ENCODE measurements at places on chromosomes 4 and X.

GRCh38 chrX:46321676-46322075, 223.5 kb downstream of the ZNF674 start:
- no peak for DNase-seq

- no peak for DNase-seq
These were observed 59.3 kb upstream of the UBQLN2 start for GRCh38 chrX:56503941-56504673.

DNA sequence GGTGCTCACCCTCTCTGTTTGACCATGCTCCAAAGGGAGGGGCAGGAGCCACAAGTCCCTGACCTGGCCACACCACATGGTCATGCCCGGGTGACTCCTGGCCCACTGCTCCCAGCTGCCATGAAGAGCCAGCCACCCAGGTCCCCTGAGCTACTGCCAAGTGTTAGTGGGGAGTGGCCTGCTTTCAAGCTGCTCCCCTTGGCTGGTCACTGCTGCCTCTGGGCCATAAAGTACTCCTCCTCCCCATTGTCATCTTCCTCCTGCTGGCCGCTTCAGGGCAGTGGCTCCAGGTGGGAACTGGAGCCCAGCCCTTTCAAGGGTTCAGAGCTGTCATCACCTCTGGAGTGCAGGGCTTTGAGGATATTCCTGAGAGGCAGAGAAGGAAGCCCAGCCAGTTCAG, 27.3 kb upstream of the RBBP7 start:
- peak; percentile 31 for DNase-seq

DNA sequence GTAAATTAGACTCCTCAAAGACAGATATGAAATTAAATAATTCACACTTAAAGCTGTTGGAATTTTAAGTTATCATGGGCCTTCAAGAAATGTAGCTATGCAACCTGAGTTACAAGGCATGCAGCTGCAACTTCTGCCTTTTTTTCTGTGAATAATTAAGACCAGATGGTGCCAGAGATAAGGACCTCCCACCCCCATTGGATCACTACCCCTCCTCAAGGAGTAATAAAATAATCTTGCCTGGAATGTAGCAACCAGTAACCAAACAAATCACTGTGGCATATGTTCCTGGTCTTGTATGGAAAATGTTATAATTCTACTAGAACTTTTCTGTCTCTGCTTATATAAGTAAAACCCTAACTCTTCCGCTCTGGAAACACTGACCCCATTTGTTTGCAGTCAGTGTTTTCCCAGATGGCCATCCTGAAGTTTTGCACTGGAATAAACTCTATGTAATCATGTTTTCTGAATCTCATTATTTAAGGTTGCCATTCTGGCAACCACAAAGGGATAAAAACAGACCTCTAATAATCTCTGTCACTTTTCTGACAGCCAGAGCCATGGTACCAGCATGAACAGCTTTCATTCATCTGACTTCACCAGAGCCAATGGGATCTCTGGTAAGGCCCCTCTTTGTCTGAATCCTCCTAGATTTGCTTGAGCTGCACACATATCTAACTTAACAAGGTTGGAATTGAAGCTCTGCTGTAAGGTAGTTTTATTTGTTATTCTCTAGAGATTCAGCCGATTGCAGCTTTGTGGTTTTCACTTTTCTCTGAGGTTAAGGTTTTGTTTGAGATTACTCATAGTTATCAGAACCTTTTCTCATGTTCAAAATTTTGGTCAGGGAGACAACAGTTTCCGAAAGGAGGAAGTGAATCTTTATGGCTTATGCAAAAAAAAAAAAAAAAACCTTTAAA, 274.6 kb downstream of the NAF1 start:
- DNase-seq = no peak

- no peak for DNase-seq
These were observed 180.0 kb downstream of the DHRSX start for GRCh38 chrX:2320580-2321327.

DNA sequence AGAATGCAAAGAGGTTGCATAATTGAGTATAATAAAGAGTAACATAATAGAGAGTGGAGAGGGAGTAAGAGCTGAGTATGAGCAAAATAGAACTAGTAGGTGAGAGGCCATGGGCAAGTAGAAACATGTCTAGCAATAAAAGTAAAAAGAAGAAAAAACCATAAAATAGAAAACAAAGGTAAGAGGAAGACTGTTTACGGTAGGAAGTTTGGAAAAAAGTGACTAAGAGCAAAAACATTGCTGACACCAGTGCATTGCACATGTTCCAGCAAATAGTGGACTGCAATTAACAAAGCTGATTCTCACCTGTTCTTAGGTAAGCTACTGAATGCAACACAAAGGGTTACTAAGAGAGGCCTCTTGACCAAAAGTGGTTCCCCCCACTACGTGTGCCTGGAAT, 202.9 kb downstream of the TEX13A start:
- DNase-seq = no peak

DNA sequence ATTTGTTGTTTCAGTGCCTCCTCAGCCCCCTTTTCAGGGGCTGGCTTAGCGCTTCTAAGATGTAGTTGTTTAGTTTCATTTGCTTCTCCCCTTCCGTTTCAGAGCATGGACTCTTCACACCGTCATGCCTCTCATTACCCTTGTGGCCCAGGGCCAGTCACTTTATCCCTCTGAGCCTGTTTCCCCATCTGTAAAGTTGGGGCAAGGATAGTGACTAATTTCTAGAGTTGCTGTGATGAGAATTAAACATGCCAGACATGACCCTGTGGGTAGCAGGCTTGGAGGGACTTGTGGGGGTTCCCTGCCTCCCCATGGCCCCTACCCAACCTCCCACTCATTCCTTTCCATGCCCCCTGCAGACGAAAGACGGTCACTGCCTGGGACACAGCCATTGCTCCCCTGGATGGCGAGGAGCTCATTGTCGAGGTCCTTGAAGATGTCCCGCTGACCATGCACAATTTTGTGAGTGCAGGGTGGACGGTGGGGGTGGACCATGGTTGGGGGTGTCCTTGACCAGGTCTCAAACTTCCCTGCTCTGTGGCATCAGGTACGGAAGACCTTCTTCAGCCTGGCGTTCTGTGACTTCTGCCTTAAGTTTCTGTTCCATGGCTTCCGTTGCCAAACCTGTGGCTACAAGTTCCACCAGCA, 3.6 kb downstream of the ARAF start:
- no peak for DNase-seq

- no peak for DNase-seq
These were observed 62.7 kb upstream of the HELT start for GRCh38 chr4:184955636-184956035.

DNA sequence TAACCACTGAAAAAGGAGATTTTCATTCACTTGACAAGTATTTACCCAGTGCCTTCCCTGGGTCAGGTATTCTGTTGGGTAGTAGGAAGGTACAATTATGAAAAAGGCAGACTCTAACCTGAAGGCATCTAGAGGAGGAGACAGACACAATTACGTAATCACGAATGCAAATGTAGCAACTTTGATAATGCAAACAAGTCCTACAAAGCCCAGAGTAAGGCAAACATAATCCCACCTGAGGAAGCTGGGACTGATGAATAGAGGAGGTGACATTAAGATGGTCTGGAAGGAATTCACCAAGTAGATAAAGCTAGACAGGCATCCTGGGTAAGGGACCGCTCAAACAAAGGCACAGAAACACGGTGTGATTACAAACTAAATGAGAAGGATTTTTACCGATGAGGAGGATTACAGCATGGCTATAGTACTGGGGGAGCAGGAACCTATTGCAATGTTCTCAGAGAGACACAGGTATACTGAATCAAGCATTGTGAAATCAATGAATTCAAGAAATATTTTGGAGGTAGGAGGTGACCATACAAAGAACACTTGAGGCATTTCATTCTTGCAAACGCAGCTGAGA, 37.1 kb downstream of the TMEM150C start:
- no peak for DNase-seq

GRCh38 chr4:108143515-108143914, 25.2 kb downstream of the LEF1 start:
- no peak for DNase-seq

- no peak for DNase-seq
These were observed 214.2 kb downstream of the NSUN7 start for GRCh38 chr4:40963897-40964478.

DNA sequence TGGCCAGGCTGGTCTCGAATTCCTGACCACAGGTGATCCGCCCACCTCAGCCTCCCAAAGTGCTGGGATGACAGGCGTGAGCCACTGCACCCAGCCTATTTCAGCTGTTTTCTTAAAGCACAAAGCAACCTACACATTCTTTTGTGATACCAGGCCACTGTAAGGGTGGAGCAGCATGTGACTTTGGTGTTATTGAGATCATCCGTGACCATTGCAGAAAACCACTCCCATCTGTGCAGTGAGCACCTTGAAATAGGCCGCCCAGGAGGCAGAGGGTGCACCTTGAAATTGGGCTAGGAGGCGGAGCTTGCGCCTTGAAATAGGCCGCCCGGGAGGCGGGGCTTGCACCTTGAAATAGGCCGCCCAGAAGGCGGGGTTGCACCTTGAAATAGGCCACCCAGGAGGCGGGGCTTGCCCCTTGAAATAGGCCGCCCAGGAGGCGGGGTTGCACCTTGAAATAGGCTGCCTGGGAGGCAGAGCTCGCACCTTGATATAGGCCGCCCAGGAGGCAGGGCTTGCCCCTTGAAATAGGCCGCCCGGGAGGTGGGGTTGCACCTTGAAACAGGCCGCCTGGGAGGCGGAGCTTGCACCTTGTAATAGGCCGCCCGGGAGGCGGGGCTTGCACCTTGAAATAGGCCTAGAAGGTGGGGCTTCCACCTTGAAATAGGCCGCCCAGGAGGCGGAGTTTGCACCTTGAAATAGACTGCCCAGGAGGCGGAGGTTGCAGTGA, 9.0 kb upstream of the SLC25A6 start:
- DNase-seq = peak; percentile 55

DNA sequence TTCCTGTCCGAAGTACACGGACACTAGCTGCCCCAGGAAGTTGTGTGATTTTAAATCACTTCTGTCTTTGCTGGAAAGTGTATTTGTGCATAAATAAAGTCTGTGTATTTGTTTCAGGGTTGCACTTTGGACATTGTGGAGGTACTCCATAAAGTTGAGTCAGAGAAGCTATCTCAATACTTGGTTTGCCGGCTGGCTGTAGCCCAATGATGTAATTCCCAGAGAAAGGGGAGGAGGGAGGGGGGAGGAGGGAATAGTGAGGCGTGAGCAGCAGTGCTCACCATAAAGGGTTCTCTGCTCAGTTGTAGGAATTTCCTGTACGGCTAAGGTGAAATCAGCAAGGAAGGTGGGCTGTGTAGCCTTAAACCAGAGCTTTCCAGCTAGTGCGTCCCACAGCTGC, 7.5 kb downstream of the APEX2 start:
- DNase-seq = no peak
